ENCODE measurements at places on chromosomes 4 and X. TPM values are rescaled to one million over a fixed set of nuclear protein-coding genes. Genes with fewer than 3 reads are reported as not detected.

The PDCL2 gene
- not detected for polyA plus RNA-seq

The SLC2A9 gene
- 1.8 TPM for polyA plus RNA-seq

The TADA2B gene
- polyA plus RNA-seq: 5.5 TPM

The PDHA1 gene
- 76.8 TPM for polyA plus RNA-seq
